ENCODE measurements at places on chromosomes 12 and 14.

DNA sequence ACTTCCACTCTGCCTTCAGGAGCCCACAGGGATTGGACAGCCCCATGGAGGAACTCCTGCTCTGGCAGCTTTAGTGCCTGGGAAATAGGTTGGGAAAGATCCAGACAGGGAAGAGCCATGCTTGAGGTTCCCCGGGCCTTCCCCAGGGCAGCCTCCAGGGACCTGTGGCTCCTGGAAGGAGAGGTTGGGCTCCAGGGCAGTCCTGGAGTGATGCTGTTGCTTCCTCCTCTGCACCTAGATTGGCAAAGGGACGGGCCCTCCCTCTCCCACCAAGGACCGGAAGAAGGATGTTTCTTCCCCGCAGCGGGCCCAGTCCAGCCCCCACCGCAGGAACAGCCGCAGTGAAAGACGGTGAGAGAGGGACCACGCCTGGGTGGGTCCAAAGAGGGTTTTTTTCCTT, 16.5 kb downstream of the VASH1 start:
- DNase-seq: no peak

DNA sequence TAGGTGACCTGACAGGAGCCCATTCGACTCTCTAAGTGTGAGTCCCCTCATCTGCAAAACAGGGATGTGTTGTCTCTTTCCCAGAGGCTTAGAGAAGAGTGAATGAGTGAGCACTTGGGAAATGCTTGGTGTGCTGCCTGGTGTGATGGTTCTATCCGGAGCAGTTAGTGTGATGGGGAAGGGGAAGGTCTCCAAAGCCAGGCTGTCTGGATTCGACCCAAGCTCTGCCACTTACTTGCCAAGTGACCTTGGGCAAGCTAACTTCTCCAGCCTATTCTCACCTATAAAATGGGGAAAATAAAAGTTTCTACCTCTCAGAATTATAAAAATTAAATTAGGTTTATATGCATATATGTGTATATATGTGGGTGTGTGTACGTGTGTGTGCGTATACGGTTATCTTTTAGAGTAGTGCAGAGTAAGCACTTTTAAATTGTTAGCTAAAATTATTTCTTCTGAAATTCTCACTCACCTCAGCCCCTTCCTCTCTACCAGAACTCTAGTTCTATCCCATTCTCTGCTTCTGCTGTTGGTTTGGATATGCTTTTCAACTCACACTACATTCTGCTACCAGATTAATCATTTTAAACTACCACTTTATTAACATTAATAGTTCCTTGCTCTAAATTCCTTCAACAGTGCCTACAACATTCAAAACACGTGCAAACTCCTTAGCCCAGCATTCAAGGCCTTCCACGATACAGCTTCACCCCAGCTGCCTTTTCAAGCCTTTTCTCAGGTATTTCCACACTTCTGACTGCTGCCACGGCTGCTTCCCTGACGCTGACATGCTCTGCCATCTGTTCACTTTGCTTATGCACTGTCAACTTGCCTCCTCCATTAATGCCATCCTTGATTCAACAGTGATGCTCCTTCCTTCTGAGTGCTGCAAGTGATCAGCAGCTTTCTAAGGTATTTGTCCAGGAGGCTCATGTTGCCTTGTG, 55.3 kb downstream of the DICER1 start:
- DNase-seq: no peak

DNA sequence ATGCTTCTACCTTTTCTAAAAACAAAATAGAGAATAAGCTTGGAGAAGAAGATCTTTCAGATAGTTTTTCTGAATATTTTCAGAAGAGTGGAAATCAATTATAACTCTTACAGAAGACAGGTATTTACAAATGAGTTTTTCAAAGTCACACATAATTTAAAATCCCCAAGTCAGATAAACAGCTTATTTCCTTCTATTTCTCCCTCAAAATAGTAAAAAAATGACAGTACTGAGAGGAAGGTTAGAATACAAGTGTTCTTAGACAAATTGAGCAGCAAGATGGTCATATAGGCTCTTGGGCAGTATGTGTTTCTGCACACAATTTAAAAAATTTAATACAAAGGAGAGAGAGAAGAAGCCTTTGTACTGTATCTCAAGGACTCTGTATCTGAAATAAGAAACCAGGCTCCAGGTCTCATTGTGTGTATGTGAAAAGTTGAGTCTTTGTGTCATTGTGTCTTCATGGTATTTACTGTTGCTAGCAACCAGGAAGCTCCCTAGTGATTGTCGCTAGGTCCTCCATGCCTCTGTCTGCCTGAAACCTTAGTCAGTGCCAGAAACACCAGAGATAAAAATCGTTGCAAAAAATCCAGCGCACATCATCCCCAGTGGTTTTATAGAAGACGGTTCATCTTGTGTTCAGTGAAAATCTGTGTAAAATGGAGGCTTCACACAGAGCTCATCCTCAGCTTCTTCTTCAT, 12.9 kb upstream of the TUBA1A start:
- peak; percentile 89 for DNase-seq

DNA sequence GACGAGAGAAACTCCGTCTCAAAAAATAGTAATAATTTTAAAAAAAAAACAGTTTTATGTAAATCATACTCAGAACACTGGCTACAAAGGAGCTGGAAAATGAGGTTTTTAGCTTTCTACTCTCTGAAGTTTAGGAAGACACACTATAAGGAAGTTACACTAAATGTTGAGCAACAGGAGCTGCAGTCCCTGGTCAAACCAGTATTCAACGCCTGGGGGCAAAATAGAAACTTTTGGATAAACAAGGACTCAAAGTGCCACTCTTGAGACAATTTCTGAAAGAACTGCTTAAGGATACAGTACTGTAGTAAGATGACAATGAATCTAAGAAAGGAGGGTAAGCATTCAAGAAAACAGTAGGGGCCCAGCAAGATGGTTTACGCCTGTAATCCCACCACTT, 29.3 kb downstream of the ACTR6 start:
- DNase-seq: peak; percentile 88

GRCh38 chr12:1761857-1762256, 58.5 kb upstream of the LRTM2 start:
- DNase-seq: no peak

GRCh38 chr12:51028813-51029150, 2.6 kb upstream of the SLC11A2 start:
- peak; percentile 63 for DNase-seq
